ENCODE measurements at places on chromosomes 12 and 14. TPM values are rescaled to one million over a fixed set of nuclear protein-coding genes. Genes with fewer than 3 reads are reported as not detected.

DNA sequence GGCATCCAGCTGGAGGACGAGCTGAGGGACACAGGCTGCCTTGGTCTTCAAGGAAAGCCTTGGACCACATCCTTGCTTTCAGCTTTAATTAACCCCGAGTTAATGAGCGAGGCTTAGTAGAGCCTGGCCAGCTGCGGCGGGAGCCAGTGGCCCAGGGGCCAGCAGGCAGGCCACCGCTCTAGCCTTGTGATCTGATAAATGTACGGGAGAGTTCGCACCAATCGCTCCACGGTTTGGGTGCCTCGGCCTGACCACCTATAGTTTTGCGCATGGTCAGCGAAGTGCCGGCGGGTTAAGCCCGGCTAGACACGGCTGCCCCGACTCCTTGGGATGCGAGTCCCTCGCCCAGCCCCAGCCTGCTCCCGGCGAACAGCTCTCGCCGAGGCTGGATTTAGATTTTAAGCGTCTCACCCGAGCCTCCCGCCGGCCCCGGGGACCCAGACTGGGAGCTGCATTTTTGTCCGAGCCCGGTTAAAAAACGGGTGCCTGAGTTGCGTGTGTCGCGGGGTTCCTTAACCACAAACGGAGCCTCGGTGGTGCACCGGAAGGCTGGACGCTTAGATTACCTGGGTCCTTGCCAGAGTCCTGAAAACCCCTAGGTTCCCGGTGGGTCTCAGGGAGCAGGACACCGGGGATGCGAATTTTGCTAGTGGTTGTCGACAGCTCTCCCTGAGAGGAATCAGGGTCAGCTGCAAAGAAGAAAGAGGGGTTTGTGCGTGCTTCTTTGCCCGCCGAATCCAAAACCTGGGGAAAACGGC is 2.9 kb upstream of the HOXC12 start:
- H3K27me3 ChIP-seq: peaks cover 88% of the 10 kb centered on the region
- H3K4me1 ChIP-seq: peaks cover 19% of the 10 kb centered on the region
- no peak overlapping the region for H3K4me3 ChIP-seq
- DNase-seq: no peak
- H3K36me3 ChIP-seq: no peaks in the 10 kb centered on the region
- H3K27ac ChIP-seq: no peak overlapping the region

DNA sequence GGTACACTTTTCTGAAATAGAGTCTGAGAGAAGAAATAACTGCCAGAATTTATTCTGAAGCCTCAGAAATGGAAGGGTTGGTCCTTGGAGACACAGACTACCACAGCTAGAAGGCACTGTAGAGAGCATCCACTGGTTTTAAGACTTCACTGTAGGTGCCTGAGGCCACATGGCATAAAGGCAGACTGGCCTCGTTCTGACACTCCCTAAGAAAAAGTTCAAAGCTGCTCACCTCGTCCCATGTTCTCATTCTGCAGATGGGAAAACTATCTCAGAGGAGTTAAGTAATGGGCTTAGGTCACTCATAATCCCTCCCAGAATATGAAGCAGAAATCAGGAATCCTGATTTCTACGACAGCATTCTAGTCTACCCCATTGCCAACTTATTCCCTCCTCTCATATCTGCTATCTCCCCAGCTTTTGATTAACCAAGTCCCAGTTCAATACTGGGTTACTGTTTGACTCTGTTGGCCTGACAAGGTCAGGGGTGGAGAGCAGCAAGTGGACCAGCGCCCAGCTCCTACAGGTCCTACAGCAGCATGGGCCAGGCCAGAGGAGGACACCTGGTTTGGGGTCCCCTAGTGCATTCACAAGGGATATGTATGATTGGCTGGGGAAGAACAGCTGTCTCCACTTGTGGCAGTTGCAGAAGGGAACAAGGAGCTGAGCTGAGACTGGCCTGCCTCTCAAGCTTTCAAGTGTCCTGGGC is 3.7 kb downstream of the ITGA5 start:
- H3K4me3 ChIP-seq: peak overlapping the region; percentile 10
- H3K27ac ChIP-seq: peak overlapping the region; percentile 17
- H3K36me3 ChIP-seq: peaks cover 4% of the 10 kb centered on the region
- H3K4me1 ChIP-seq: peaks cover 85% of the 10 kb centered on the region
- peak; percentile 41 for DNase-seq

DNA sequence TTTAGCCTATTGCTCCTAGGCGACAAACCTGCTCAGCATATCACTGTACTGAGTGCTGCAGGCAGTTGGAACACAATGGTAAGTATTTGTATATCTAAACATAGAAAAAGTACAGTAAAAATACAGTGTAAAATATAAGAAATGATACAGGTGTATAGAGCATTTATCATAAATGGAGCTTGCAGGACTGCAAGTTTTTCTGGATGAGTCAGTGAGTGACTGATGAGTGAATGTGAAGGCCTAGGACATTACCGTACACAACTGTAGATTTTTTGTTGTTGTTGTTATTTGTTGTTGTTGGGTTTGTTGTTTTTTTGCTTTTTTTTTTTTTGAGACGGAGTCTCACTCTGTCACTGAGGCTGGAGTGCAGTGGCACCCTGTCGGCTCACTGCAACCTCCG is 33.4 kb downstream of the PNMA1 start:
- no peak overlapping the region for H3K4me3 ChIP-seq
- no peaks in the 10 kb centered on the region for H3K4me1 ChIP-seq
- no peak for DNase-seq
- H3K27ac ChIP-seq: no peak overlapping the region
- H3K36me3 ChIP-seq: no peaks in the 10 kb centered on the region

FOXM1 gene
- 67.5 TPM for total RNA-seq

DNA sequence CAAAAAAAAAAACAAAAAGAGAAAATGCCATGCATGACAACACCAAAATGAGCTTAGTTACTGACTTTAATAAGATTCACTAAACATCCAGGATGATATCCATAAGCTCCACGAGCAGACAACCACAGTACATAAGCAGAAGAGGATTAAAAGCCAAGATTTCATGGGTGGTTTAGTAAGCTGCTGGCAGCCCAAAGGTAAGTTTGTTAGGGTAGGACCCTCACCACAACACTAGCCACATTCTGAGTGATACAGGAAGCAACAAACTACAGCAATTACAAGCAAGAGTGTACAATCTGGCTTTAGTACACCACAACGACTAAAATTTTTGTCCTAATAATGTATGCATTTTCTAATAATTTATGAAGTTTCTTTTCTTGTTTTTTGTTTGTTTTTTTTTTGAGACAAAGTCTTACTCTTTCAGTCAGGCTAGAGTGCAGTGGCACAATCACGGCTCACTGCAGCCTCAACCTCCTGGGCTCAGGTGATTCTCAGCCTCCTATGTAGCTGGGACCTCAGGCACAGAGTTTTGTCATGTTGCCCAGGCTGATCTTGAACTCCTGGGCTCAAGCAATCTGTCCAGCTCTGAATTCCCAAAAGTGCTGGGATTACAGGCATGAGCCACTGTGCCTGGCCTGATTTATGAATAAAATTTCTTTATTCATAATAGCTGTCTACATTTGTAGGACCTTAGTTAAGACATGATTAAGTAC is 221.4 kb downstream of the MED13L start:
- H3K36me3 ChIP-seq: no peaks in the 10 kb centered on the region
- H3K27ac ChIP-seq: no peak overlapping the region
- DNase-seq: no peak
- H3K4me1 ChIP-seq: peaks cover 12% of the 10 kb centered on the region
- no peaks in the 10 kb centered on the region for H3K27me3 ChIP-seq

SETD1B gene
- 31.9 TPM for total RNA-seq

GRCh38 chr14:47857646-47858045 is 182.2 kb upstream of the MDGA2 start:
- H3K27me3 ChIP-seq: no peaks in the 10 kb centered on the region
- DNase-seq: no peak
- H3K36me3 ChIP-seq: no peaks in the 10 kb centered on the region
- no peak overlapping the region for H3K27ac ChIP-seq
- no peak overlapping the region for H3K4me3 ChIP-seq
